Colonic mucosa (tissue), 4 donors: ENCODE measurements at places on chromosomes 11 and 22. TPM values are rescaled to one million over a fixed set of nuclear protein-coding genes. Genes with fewer than 3 reads are reported as not detected.

DNA sequence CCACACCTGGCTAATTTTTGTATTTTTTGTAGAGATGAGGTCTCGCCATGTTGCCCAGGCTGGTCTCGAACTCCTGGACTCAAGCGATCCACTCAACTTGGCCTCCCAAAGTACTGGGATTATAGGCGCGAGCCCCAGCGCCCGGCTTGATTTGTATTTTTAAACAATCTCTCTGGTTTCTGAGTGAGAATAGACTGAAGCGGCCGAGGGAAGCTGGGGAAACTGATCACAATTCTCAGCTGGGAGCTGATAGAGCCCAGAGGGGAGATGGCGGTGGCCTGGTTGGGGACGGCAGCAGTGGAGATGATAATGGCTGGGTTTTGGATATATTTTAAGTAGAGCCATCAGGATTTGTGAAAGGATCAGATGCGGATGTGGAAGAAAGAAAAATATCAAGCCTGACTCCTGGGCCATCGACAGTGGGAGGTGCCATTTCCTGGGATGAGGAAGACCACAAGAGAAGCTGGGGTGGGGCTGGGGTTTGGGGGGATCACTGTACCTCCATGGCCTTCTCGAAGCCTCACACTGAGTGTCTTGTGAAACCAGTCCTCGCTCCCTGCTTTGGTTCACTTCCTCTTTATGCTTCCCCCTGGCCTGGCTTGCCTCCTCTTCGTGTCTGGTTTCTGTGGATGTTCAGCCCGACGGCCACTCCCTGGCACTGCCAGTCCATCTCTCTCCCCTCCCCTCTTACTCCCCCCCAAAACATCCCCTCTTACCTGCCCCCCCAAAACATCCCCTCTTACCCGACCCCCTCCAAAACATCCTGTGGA, 51.9 kb downstream of the IGLL1 start:
- no peak overlapping the region for H3K27ac ChIP-seq
- no peaks in the 10 kb centered on the region for H3K4me1 ChIP-seq
- no peak for DNase-seq
- H3K27me3 ChIP-seq = no peaks in the 10 kb centered on the region

DNA sequence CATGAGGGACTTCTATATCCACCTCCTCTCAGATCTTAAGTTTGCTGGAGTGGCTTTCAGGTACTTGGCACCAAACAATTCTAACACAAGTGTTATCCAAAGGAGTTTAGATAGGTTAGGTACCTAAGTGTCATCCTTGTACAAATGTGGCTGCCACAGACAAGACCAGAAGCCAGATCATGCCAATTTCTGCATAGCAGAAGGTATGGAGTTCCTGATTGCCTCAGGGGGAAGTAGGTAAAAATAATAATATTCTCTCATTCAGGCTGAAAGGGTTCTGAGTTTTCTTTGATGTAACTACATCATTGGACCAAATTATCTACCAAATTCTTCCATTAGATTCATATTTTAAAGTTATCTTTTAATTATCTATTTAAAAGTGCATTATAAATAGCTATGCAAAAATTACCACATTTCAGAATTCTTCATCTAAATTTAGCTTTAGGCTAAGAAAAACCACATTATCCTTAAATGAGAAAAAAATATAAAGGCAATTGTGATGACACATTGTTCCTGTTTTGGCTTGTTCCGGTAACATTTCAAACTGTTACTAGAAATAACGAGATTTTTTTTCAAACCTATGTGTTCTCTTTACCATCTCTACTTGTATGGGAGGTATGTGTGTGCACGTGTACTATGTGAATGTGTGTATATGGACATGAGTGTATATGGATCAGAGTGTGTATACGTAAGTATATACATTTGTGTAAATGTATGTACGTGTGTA, 66.2 kb upstream of the POU2AF2 start:
- no peaks in the 10 kb centered on the region for H3K36me3 ChIP-seq
- H3K4me3 ChIP-seq = no peak overlapping the region
- H3K27me3 ChIP-seq = no peaks in the 10 kb centered on the region
- H3K27ac ChIP-seq = no peak overlapping the region
- H3K4me1 ChIP-seq = no peaks in the 10 kb centered on the region
- no peak for DNase-seq

- peaks cover 30% of the 10 kb centered on the region for H3K27me3 ChIP-seq
- DNase-seq = no peak
- no peak overlapping the region for H3K27ac ChIP-seq
Measured at GRCh38 chr22:44331881-44332714, 19.3 kb upstream of the SHISAL1 start.

DNA sequence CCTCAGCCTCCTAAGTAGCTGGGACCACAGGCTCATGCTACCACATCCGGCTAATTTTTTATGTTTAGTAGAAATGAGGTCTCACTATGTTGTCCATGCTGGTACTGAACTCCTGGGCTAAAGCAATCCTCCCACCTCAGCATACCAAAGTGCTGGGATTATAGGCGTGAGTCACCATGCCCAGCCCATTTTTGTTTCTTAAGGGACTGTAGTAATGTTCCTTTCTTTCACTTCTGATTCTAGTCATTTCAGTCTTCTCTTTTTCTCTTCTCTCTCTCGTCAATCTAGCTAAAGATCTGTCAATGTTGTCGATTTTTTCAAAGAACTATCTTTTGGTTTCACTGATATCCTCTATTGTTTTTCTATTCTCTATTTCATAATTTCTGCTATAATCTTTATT, 111.0 kb upstream of the APOA1 start:
- no peaks in the 10 kb centered on the region for H3K27me3 ChIP-seq
- peaks cover 3% of the 10 kb centered on the region for H3K36me3 ChIP-seq
- no peak for DNase-seq

- no peak for DNase-seq
- no peak overlapping the region for H3K27ac ChIP-seq
- H3K4me1 ChIP-seq = no peaks in the 10 kb centered on the region
- H3K27me3 ChIP-seq = no peaks in the 10 kb centered on the region
Measured at GRCh38 chr11:81444297-81444696, 1289.4 kb downstream of the FAM181B start.

TMEM121B gene
- total RNA-seq = 0.64 TPM

NEFH gene
- 0.42 TPM for total RNA-seq

SLC25A45 gene
- 4.4 TPM for total RNA-seq
